Stimulated activated memory B cell treated with anti-CD40 and anti-IgM and Interleukin-4, amounts not matched to agents 10 μg/mL and 1 μg/mL and 100 μg/mL, for 72 hours (primary cell): ENCODE measurements at places on chromosomes 3 and 15.

- ATAC-seq, result no peak
- no peaks in the 10 kb centered on the region for H3K4me1 ChIP-seq
- H3K4me3 ChIP-seq, result no peak overlapping the region
- no peak overlapping the region for H3K27ac ChIP-seq
Measured at GRCh38 chr3:54970895-54971294, 43.0 kb upstream of the LRTM1 start.

- H3K36me3 ChIP-seq, result peaks cover 14% of the 10 kb centered on the region
- H3K4me3 ChIP-seq, result no peak overlapping the region
- H3K27ac ChIP-seq, result peak overlapping the region; percentile 28
- H3K27me3 ChIP-seq, result no peaks in the 10 kb centered on the region
- H3K4me1 ChIP-seq, result peaks cover 70% of the 10 kb centered on the region
- no peak for ATAC-seq
Measured at GRCh38 chr3:45630325-45630724, 35.8 kb downstream of the LIMD1 start.

GRCh38 chr3:196431181-196432136, 768 bp downstream of the UBXN7 start:
- peaks cover 8% of the 10 kb centered on the region for H3K36me3 ChIP-seq
- H3K27ac ChIP-seq, result peak overlapping the region; percentile 91
- peaks cover 39% of the 10 kb centered on the region for H3K4me1 ChIP-seq
- ATAC-seq, result peak; percentile 67
- H3K27me3 ChIP-seq, result no peaks in the 10 kb centered on the region

GRCh38 chr3:56590814-56591213, 33.8 kb downstream of the CCDC66 start:
- H3K27ac ChIP-seq, result no peak overlapping the region
- H3K27me3 ChIP-seq, result no peaks in the 10 kb centered on the region
- no peaks in the 10 kb centered on the region for H3K4me1 ChIP-seq
- H3K36me3 ChIP-seq, result peaks cover 27% of the 10 kb centered on the region
- H3K4me3 ChIP-seq, result no peak overlapping the region

- no peaks in the 10 kb centered on the region for H3K4me1 ChIP-seq
- ATAC-seq, result no peak
- no peak overlapping the region for H3K4me3 ChIP-seq
- no peak overlapping the region for H3K27ac ChIP-seq
Measured at GRCh38 chr15:100705841-100706240, 103.5 kb downstream of the ASB7 start.

GRCh38 chr15:89165677-89166076, 55.7 kb downstream of the RLBP1 start:
- H3K4me1 ChIP-seq, result peaks cover 12% of the 10 kb centered on the region
- no peak overlapping the region for H3K27ac ChIP-seq
- no peaks in the 10 kb centered on the region for H3K27me3 ChIP-seq
- ATAC-seq, result no peak

- H3K27ac ChIP-seq, result no peak overlapping the region
- H3K4me1 ChIP-seq, result no peaks in the 10 kb centered on the region
- no peaks in the 10 kb centered on the region for H3K36me3 ChIP-seq
Measured at GRCh38 chr15:23594252-23594770, 28.8 kb downstream of the MKRN3 start.

- H3K27ac ChIP-seq, result no peak overlapping the region
- peaks cover 29% of the 10 kb centered on the region for H3K36me3 ChIP-seq
- no peaks in the 10 kb centered on the region for H3K27me3 ChIP-seq
Measured at GRCh38 chr15:64310036-64310435, 45.9 kb downstream of the CSNK1G1 start.

- H3K27ac ChIP-seq, result peak within 1 kb of the TSS; percentile 80
- ATAC-seq, result peak; percentile 61
- H3K4me3 ChIP-seq, result peak within 1 kb of the TSS; percentile 79
- peaks cover 10% of the 10 kb centered on the region for H3K27me3 ChIP-seq
Measured at GRCh38 chr3:53846134-53846850, at the start of the genes CHDH and IL17RB. TSS of gene CHDH (minus strand) at chr3:53846419. CDS start at chr3:53824008, 22,411 bp downstream. TSS of gene IL17RB (plus strand) at chr3:53846568. CDS start at chr3:53846589, 21 bp downstream.

GRCh38 chr15:56001471-56002078, 8.2 kb upstream of the NEDD4 start:
- H3K27ac ChIP-seq, result no peak overlapping the region
- peaks cover 2% of the 10 kb centered on the region for H3K4me1 ChIP-seq
- no peaks in the 10 kb centered on the region for H3K36me3 ChIP-seq
- ATAC-seq, result no peak
- H3K27me3 ChIP-seq, result peaks cover 45% of the 10 kb centered on the region

DNA sequence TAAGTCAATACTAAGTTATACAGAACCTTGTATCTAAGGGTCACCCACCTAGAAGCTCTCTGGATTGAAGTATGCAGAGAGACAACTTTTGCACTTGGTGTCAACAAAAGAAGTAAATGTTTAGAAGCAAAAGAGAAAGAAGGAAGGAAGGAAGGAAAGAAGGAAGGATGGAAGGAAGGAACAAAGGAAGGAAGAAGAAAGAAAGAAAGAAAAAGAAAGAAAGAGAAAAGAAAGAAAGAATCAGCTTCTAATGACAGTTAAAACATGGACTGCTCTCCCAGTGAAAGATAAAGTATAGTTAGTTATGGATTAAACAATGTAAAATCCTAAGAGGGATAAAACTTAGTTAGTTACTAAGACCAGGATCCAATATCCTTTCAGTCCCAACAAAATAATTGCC, 613.8 kb upstream of the NR2F2 start:
- no peaks in the 10 kb centered on the region for H3K27me3 ChIP-seq
- no peak for ATAC-seq
- H3K4me3 ChIP-seq, result no peak overlapping the region
- no peaks in the 10 kb centered on the region for H3K36me3 ChIP-seq
- H3K27ac ChIP-seq, result no peak overlapping the region
- H3K4me1 ChIP-seq, result no peaks in the 10 kb centered on the region

DNA sequence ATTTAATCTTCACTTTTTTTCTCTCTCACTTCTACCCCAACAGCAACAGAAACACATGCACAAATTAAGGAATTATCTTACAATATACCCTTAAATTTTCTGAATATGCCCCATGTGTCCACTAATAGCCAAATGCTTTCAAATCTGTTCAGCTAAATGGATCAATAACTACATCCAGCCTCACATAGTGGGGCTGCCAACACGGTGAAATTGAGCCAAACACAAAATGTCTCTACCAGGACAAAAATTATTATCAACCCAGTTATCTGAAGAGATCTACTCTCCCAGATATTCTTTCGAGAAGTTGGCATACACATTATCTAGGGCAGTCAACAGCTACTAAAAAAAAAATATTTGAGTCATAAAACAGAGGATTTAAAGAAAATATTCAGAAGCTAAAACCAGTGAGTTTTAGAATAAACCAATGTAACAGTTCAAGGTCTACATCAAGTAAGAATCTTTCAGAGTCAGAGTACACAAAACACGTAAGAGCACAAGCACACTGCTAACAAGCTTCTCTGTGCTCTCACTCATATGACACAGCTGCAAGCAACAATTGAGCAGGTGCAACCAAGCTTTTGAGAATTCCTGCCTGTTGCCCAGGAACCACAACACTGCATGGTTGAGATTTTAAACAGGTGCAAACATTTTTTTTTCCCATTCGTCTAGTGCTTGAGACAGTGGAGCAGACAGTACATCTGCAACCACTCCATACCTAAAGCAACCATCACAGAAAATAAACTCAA, 247.7 kb downstream of the ZBTB20 start:
- H3K36me3 ChIP-seq, result peaks cover 22% of the 10 kb centered on the region
- peaks cover 12% of the 10 kb centered on the region for H3K4me1 ChIP-seq
- no peak overlapping the region for H3K27ac ChIP-seq
- no peak overlapping the region for H3K4me3 ChIP-seq
- no peaks in the 10 kb centered on the region for H3K27me3 ChIP-seq

DNA sequence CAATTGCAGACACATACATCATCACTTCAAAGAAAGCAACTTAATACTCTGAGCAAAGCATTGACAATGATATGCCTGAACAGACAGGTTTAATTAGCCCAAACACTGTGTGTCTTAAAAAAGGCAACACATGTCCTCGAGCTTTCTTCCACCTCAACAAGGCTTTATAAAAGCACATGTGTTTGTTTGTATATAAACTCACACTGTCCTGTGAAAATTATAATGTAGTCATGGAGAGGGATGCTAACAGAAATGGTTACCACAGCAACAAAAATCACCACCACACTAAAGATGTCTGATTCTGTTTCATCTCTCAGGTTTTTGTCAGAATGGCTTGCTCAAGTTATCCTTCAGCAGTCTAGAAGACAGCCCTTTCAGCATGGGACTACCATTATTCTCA, 314.7 kb downstream of the MAGI1 start:
- no peak overlapping the region for H3K4me3 ChIP-seq
- no peaks in the 10 kb centered on the region for H3K27me3 ChIP-seq
- H3K27ac ChIP-seq, result no peak overlapping the region

GRCh38 chr3:139935016-139935865, at the start of gene CLSTN2:
TSS of gene CLSTN2 (plus strand) at chr3:139935185.
- no peak within 1 kb of the TSS for H3K4me3 ChIP-seq
- H3K36me3 ChIP-seq, result no peaks in the 10 kb centered on the region
- peak; percentile 32 for ATAC-seq
- peaks cover 18% of the 10 kb centered on the region for H3K4me1 ChIP-seq
- no peak within 1 kb of the TSS for H3K27ac ChIP-seq

DNA sequence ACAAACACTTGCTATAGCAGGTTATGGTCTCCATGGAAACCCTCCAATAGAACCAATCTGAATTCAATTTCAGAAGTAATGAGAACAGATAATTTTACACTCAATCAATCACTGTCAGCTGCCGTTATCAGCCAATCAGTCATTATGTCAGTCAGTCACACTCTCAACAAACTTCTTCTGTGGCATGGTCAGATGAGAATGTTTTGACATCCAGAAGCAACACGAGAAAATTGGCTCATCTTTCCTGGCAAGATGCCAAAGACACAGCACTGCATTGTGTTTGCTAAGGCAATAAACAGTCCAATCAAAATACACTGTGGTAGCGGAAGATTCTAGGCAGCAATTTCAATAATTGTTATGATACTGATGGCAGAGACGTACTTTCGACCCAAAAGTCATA, 190.7 kb downstream of the RORA start:
- no peak overlapping the region for H3K4me3 ChIP-seq
- no peaks in the 10 kb centered on the region for H3K27me3 ChIP-seq
- no peak overlapping the region for H3K27ac ChIP-seq
- ATAC-seq, result no peak
- no peaks in the 10 kb centered on the region for H3K36me3 ChIP-seq
- H3K4me1 ChIP-seq, result no peaks in the 10 kb centered on the region

GRCh38 chr3:27310688-27311087, 58.5 kb downstream of the NEK10 start:
- no peak for ATAC-seq
- H3K4me1 ChIP-seq, result no peaks in the 10 kb centered on the region
- H3K36me3 ChIP-seq, result no peaks in the 10 kb centered on the region
- no peak overlapping the region for H3K4me3 ChIP-seq
- no peaks in the 10 kb centered on the region for H3K27me3 ChIP-seq
- H3K27ac ChIP-seq, result no peak overlapping the region

- H3K27me3 ChIP-seq, result peaks cover 28% of the 10 kb centered on the region
- no peaks in the 10 kb centered on the region for H3K4me1 ChIP-seq
- no peaks in the 10 kb centered on the region for H3K36me3 ChIP-seq
- ATAC-seq, result no peak
Measured at GRCh38 chr15:29675791-29676301, 146.4 kb downstream of the TJP1 start.

GRCh38 chr3:129384594-129385323, 43.7 kb downstream of the EFCAB12 start:
- no peaks in the 10 kb centered on the region for H3K27me3 ChIP-seq
- no peak overlapping the region for H3K27ac ChIP-seq
- no peaks in the 10 kb centered on the region for H3K4me1 ChIP-seq
- no peak for ATAC-seq
- H3K36me3 ChIP-seq, result peaks cover 27% of the 10 kb centered on the region

DNA sequence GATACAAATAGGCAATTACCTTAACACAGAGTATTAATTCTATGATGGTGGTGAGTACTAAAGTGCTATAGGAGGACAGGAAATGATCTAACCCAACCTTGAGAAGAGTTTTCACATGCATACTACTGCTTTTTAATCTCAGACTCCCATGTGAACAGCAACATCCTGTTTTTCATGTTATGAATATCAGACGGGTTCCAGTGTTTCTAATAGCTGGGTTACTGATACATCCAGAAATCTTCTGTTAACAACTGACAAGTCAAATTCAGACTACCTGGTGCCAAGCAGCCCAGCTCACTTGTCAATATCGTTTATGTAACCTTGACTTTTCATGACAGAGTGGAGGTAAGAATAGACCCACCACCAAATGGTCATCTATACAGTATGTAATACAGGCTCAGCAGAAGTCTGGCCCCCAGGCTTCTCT, 220.2 kb upstream of the COL8A1 start:
- H3K4me3 ChIP-seq, result no peak overlapping the region
- H3K4me1 ChIP-seq, result no peaks in the 10 kb centered on the region
- no peaks in the 10 kb centered on the region for H3K36me3 ChIP-seq
- no peaks in the 10 kb centered on the region for H3K27me3 ChIP-seq

DNA sequence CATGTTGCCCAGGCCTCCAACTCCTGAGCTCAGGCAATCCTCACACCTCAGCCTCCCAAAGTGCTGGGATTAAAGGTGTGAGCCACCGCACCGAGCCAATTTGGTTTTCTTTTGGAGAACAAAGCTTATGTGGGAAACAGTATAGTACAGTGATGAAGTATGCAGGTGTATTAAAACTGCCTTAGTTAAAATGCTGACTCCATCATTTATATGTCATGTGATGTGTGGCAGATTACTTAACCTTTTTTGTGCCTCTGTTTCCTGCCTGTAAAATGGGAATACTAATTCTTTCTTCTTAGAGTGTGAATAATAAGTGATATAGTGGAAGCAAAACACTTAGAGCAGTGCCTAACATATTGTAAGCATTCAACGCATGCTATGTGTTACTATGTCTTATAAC, 48.0 kb upstream of the TEX55 start:
- H3K27me3 ChIP-seq, result no peaks in the 10 kb centered on the region
- no peak overlapping the region for H3K27ac ChIP-seq
- no peak overlapping the region for H3K4me3 ChIP-seq

GRCh38 chr3:27688053-27688452, 34.1 kb downstream of the EOMES start:
- peaks cover 5% of the 10 kb centered on the region for H3K4me1 ChIP-seq
- peak; percentile 27 for ATAC-seq
- H3K36me3 ChIP-seq, result peaks cover 15% of the 10 kb centered on the region

DNA sequence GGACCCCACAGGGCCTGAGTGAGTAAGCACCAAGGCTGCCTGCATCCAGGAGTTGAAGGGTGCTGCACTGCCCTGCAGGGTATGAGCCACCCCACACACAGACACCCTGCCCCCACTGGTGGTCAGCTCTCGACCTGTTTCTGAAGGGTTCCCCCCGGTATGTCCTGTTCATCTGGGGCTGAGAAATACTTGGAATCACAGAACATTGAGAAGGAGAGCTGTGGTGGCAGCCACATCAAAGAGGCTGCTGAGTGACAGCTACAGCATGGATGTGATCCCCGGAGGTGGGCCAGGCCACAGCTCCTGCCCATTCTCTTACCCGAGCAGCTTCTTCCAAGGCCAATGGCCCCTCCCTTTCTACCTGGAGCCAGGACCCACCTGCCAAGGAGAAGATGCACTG, 66.4 kb upstream of the PLXNA1 start:
- peaks cover 25% of the 10 kb centered on the region for H3K27me3 ChIP-seq
- H3K4me1 ChIP-seq, result peaks cover 20% of the 10 kb centered on the region
- no peak overlapping the region for H3K4me3 ChIP-seq
- H3K36me3 ChIP-seq, result peaks cover 44% of the 10 kb centered on the region
- ATAC-seq, result no peak
